ENCODE measurements at places on chromosomes 4 and X.

GRCh38 chr4:1255151-1255550 is 6.2 kb upstream of the CTBP1 start:
- DNase-seq, result no peak

- no peak for DNase-seq
These were observed 254.4 kb upstream of the PGRMC2 start for GRCh38 chr4:128542047-128542446.

DNA sequence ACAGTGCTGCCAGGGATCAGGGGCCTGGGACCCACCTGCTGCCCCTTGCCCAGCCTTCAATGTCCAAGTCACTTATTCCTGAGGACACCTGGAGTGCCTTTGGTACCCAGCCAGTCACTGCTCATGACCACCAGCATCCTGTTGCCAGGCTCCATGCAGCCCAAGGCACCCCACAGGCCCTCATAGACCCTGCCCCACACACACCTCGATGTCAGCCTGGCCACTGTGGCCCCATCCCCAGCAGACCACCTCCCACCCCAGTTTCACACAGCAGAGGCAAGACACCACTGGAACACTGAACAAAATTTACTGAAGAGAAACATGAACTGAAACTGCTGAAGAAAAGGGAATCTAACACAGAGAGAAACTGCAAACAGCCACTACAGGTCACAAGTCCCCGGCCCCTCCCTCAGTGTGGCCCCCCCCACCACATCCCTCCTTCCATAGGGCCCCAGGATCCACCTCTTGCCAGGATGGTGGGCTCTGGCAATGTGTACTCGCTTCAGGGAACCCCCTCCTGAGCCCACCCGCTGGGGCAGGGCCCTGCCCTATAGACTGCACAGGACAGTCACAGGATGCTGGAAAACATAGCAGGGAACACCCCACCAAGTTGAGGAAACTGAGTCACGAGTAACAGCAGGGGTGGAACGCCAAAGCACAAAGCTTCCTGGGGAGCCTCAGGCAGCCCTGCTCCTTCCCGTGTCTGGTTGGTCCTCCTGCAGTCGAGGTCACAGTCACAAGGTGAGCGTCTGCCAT is 5.2 kb downstream of the PNMA5 start:
- no peak for DNase-seq

- no peak for DNase-seq
These were observed 412.2 kb downstream of the PPP3CA start for GRCh38 chr4:100935090-100935489.

- DNase-seq, result peak; percentile 11
These were observed 16.6 kb downstream of the CLCN4 start for GRCh38 chrX:10173331-10173900.

DNA sequence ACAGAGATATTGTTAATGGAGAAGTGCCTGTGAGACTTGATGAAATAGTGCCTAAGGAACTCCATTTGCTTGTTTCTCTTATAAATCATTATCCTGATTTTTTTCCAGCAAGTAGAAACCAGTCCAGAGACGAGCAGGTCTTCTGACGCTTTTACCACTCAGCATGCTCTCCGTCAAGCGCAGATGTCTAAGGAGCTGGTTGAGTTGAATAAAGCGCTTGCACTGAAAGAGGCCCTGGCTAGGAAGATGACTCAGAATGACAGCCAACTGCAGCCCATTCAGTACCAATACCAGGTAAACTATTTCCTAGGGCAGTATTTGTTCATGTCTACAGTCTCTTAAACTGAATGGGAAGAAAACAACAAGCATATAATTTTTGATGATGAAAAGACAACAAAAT is 63.6 kb downstream of the KIF4A start:
- DNase-seq, result no peak

- peak; percentile 68 for DNase-seq
These were observed 35.3 kb upstream of the WAS start for GRCh38 chrX:48648336-48648751.

DNA sequence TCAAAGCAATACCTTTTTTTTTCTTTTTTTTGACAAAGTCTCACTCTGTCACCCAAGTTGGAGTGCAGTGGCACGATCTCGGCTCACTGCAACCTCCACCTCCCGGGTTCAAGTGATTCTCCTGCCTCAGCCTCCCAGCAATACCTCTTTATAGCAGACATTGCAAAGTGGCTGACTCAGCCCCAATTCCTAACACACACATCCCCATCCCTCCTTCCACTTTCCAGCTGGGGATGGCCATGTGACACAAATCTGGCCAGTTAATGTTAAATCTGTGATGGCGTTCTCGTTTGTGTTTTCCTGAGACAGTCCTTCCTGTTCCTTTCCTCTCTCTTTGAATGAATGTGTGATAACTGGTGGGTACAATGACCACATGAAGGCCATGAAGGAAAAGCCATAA is 276.2 kb upstream of the KLF3 start:
- no peak for DNase-seq

GRCh38 chr4:79634111-79634510 is 226.1 kb upstream of the GK2 start:
- no peak for DNase-seq

GRCh38 chr4:93897559-93897958 is 69.0 kb downstream of the ATOH1 start:
- no peak for DNase-seq

DNA sequence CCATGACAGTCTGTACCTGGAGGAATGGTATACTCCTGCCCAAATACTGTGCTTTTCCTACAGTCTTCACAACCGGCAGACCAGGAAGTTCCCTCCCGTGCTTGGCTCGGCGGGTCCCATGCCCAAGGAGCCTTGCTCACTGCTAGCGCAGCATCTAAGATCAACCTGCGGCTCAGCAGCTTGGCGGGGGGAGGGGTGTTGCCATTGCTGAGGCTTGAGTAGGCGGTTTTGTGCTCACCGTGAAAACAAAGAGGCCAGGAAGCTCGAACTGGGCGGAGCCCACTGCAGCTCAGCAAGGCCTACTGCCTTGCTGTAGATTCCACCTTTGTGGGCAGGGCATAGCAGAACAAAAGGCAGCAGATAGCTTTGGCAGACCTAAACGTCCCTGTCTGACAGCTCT is 152.7 kb downstream of the TEX11 start:
- DNase-seq, result no peak

DNA sequence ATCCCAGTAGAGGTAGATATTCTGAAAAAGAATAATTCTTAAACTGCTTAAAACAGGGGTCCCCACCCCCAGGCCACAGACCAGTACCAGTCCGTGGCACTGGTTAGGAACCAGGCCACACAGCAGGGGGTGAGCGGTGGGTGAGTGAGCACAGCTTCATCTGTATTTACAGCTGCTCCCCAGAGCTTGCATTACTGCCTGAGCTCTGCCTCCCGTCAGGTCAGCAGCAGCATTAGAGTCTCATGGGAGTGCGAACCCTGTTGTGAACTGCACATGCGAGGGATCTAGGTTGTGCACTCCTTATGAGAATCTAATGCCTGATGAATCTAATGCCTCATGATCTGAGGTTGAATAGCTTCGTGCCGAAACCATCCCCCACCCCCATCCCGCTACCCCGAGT is 76.8 kb downstream of the FAM114A1 start:
- DNase-seq, result no peak

- DNase-seq, result no peak
These were observed 840.7 kb downstream of the DMD start for GRCh38 chrX:32370456-32371205.

- DNase-seq, result no peak
These were observed 534.7 kb downstream of the ANKRD50 start for GRCh38 chr4:124177647-124178425.

Data from cerebellar nuclear complex (tissue), 1 donor.